Activated CD4-positive, alpha-beta memory T cell treated with anti-CD3 and anti-CD28 coated beads for 36 hours (primary cell): ENCODE measurements at places on chromosomes 1 and 21. TPM values are rescaled to one million over a fixed set of nuclear protein-coding genes. Genes with fewer than 3 reads are reported as not detected.

LAD1 gene
- total RNA-seq: not detected

RGS18 gene
- total RNA-seq: 0.19 TPM

LCE6A gene
- not detected for total RNA-seq

PRAMEF18 gene
- not detected for total RNA-seq

PRELP gene
- not detected for total RNA-seq

MRPL55 gene
- total RNA-seq: 51.1 TPM

CFHR1 gene
- not detected for total RNA-seq

PODN gene
- not detected for total RNA-seq

AGRN gene
- 33.2 TPM for total RNA-seq

KIAA0040 gene
- 34.5 TPM for total RNA-seq

DNA sequence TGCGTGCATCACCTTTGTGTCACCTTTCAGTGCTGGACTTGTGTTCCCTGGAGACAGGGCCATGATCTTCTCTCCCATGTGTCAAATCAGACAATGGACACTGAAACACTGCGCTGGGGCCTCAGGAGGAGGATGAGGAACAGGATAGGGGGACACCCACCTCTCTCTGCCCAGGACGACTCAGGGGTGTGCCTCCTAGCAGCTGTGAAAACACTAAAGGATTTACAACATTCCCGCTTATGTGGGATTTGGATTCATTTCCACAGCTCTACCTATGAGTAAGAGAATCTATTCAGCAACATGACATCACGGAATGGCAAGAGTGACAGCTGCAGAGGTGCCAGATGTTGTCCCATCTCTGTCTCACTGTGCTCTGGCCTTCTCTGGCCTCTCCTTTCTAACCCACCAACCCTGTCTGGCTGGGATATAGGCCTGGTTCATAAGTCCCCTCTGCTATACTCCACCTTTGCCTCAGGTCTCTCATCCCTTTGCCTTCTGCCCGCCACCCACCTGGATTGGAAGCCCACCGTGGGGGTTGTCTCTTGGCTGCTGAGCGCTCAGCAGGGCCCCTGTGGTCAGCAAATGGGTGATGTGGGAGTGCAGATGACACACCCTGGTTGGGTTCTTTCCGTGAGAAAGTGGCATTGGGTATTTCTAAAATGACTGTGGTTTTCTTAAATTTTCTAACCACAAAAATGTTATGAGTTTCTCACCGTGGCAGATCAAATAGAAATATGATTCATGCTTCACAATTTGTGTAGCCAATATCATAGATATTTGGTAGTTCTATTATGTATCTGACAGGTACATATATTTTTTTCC, 47.1 kb upstream of the TLR5 start:
- peak overlapping the region; percentile 59 for H3K27ac ChIP-seq
- H3K36me3 ChIP-seq: no peaks in the 10 kb centered on the region
- peak; percentile 79 for DNase-seq
- H3K4me1 ChIP-seq: peaks cover 23% of the 10 kb centered on the region
- peaks cover 11% of the 10 kb centered on the region for H3K27me3 ChIP-seq

- no peak overlapping the region for H3K27ac ChIP-seq
- peaks cover 6% of the 10 kb centered on the region for H3K27me3 ChIP-seq
- peaks cover 8% of the 10 kb centered on the region for H3K4me1 ChIP-seq
- no peak overlapping the region for H3K4me3 ChIP-seq
Measured at GRCh38 chr21:45309987-45310381, 22.3 kb upstream of the POFUT2 start.

DNA sequence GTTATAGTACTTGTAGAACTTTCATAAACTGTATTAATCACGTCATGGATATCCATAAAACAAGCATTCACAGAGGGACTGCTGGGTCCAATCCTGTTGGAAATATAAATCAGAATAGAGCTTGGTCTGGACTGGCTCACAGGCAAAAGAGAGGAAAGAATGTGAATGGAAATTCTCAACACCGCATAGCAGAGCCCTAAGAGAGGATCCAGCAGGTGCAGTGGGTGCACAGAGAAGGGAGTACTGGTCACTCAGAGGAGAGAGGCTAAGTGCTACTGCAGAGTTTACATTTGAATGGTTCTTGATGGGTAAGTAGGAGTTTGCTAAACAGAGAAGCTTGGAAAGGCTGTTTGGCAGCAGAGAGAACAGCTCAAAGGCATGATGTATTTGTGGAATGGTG, 231.7 kb downstream of the PAPPA2 start:
- no peak overlapping the region for H3K27ac ChIP-seq
- no peaks in the 10 kb centered on the region for H3K27me3 ChIP-seq
- H3K4me1 ChIP-seq: no peaks in the 10 kb centered on the region
- H3K4me3 ChIP-seq: no peak overlapping the region

DNA sequence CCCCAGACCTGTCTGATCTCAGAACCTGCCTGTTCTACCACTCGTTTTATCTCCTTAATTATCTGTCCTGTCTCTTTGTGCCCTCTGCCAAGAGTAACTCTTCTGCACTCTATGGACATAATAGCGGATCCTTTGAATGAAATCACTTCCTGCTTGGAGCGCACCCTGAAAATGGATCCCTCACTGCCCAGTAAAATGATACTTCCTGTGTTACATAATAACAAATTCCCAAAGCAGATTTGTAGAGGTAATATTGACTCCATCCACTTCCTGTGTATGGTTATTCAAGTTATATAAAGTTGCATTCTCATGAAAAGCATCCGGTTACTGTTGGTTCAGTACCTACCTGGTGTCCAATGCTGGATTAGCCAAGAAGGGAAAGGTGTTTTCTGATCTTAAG, 246.0 kb downstream of the TRABD2B start:
- H3K4me1 ChIP-seq: no peaks in the 10 kb centered on the region
- no peaks in the 10 kb centered on the region for H3K36me3 ChIP-seq
- H3K27ac ChIP-seq: no peak overlapping the region
- H3K4me3 ChIP-seq: no peak overlapping the region
- peaks cover 3% of the 10 kb centered on the region for H3K27me3 ChIP-seq
- no peak for DNase-seq

GRCh38 chr1:88302843-88303486, 381.1 kb upstream of the PKN2 start:
- H3K36me3 ChIP-seq: no peaks in the 10 kb centered on the region
- H3K27me3 ChIP-seq: no peaks in the 10 kb centered on the region
- no peaks in the 10 kb centered on the region for H3K4me1 ChIP-seq
- no peak overlapping the region for H3K27ac ChIP-seq
- no peak for DNase-seq

DNA sequence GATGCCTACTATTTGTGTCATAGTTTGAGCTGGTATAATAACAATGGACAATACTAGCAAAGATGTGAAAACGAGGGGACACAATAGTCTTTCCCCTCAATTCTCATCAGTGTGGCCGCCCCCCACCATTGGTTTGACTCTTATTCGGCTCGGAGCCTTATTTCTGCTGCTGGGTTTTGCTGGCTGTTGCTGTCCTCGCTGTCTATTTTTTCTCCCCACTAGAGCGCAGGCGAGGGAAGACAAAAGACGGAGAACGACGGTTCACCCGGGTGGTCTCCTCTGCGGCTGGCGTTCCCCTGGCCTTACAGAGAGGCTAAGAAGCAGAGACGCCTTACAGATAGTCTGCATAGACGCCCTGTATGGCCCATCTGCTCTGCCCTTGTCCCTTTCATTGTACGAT, 19.4 kb downstream of the CLIC6 start:
- no peak overlapping the region for H3K4me3 ChIP-seq
- no peak overlapping the region for H3K27ac ChIP-seq
- peaks cover 37% of the 10 kb centered on the region for H3K27me3 ChIP-seq
- H3K36me3 ChIP-seq: no peaks in the 10 kb centered on the region

- no peak overlapping the region for H3K4me3 ChIP-seq
- peaks cover 4% of the 10 kb centered on the region for H3K27me3 ChIP-seq
- no peaks in the 10 kb centered on the region for H3K4me1 ChIP-seq
Measured at GRCh38 chr1:183302452-183303322, 115.5 kb downstream of the NMNAT2 start.

- H3K4me3 ChIP-seq: peak within 1 kb of the TSS; percentile 92
- peak; percentile 94 for DNase-seq
- no peaks in the 10 kb centered on the region for H3K27me3 ChIP-seq
Measured at GRCh38 chr1:27830621-27831440, at the start of gene PPP1R8. Gene PPP1R8 (plus strand): TSS chr1:27830782. CDS start chr1:27830836, 54 bp downstream.

- no peaks in the 10 kb centered on the region for H3K27me3 ChIP-seq
- H3K4me3 ChIP-seq: no peak overlapping the region
- no peaks in the 10 kb centered on the region for H3K4me1 ChIP-seq
- no peak for DNase-seq
Measured at GRCh38 chr21:27681841-27682240, 715.0 kb upstream of the ADAMTS5 start.

- H3K4me1 ChIP-seq: peaks cover 32% of the 10 kb centered on the region
- no peaks in the 10 kb centered on the region for H3K27me3 ChIP-seq
- H3K27ac ChIP-seq: no peak overlapping the region
Measured at GRCh38 chr1:109807822-109808680, 44.3 kb upstream of the EPS8L3 start.

- DNase-seq: no peak
- H3K4me1 ChIP-seq: peaks cover 19% of the 10 kb centered on the region
- H3K27ac ChIP-seq: no peak overlapping the region
Measured at GRCh38 chr1:201053155-201053860, 29.8 kb upstream of the KIF21B start.

DNA sequence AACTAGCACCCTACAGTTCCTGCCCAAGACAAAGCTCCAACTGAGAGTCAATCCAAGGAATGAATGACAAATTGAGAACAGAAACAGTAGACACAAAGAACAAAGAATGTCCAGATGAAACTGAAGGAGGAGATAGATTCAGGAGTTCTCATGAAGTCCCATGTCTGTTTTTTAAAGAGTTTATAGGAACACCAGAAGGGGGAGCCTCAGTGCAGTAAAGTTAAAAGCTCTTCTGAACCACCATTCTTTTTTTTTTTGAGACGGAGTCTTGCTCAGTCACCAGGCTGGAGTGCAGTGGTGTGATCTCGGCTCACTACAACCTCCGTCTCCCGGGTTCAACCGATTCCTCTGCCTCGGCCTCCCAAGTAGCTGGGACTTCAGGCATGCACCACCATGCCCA, 323.6 kb downstream of the MRPL39 start:
- no peak overlapping the region for H3K27ac ChIP-seq
- H3K4me1 ChIP-seq: no peaks in the 10 kb centered on the region
- peaks cover 5% of the 10 kb centered on the region for H3K27me3 ChIP-seq
- H3K4me3 ChIP-seq: no peak overlapping the region
- no peak for DNase-seq

DNA sequence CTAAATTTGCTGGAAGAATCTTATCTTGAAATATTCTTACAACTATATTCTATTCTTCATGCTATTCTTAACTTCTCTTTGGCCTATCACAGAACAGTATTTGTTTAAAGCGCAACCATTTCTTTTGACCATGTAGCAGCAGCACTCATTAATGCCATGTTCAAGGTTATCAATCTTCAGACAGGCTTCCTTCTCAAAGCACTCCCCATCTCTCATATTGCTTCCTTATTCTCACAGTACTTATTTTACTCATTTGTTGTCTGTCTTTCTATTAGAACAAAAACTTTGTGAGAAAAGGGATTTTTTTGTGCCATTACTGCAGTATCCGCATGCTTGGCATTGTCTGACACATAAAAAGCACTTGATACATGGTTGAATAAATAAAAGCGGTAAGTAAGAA, 89.7 kb downstream of the ATP1B1 start:
- H3K27me3 ChIP-seq: no peaks in the 10 kb centered on the region
- no peak overlapping the region for H3K27ac ChIP-seq
- no peak for DNase-seq
- H3K36me3 ChIP-seq: peaks cover 4% of the 10 kb centered on the region
- no peak overlapping the region for H3K4me3 ChIP-seq

DNA sequence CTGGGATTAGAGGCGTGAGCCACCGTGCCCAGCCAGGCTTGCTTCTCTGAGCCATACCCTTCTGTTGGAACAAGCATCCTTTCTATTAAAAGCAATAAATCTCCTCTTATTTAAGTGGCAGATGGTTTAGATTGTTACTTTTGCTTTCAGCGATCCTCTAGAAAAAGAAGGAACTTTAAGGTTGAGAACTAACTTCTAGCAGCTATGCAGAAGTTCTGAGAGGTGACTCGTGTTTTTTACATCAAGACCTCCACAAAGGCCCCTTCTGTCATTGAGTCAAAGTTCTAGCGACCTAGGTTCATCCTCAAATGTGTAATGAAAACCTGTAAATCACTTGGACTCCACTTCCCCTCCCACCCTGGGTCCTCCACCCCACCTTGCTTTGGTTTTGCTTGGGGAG, 30.8 kb downstream of the PLEKHO1 start:
- H3K4me3 ChIP-seq: no peak overlapping the region
- no peaks in the 10 kb centered on the region for H3K4me1 ChIP-seq

DNA sequence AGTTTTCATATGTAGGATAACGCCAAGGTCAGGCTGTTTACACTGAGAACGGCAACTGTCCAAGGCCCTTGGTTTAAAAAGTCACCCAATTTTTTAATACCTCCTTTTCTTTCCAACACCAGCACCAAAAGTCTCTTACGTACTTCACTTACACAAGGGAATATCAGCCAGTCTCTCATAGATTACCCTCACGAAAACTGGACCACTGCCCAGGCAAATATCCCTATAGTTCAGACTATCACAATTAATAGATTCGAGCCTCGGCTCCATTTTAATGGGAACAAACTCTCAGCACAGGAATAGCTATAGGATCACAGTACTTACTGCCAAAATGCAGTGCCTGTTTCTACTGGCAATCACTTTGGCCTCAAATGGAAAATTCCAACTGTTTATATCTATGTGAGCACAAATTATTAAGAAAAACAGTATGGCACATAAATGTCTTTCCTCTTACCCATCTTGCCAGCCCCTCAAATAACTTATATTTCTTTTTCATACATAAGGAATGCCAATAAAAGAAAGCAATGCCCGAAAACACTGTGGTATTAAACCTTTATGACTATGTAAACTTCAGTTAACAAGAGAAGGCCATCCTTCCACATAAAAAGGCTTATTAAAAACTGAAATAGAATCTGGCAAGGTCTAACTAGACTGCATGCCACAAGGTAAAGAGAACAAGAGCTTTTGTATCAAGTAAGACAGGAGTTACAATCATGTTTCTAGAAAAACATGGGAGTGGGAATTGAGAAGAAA, 97.8 kb downstream of the SLC45A1 start:
- peaks cover 35% of the 10 kb centered on the region for H3K36me3 ChIP-seq
- DNase-seq: no peak
- H3K27me3 ChIP-seq: no peaks in the 10 kb centered on the region
- no peak overlapping the region for H3K4me3 ChIP-seq
- no peak overlapping the region for H3K27ac ChIP-seq

DNA sequence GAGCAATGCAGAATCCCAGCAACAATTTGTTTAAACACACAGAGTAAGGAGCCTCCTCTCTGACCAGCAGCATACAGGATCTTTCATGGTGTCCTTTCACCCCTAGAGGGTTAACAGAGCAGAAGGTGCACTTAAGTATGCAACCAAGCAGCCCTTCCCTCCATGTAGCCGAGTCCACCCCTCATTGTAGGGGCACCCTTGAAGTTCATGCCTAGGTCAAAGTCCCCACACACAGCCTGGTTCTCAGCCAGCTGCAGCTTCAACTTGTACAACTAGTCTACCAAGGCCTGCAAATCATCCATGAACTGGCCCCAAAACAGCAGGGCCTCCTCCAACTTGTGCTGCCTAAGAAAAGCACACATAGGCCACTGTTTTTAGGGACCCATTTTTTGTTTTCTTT, 7.0 kb upstream of the BMP8B start:
- H3K36me3 ChIP-seq: no peaks in the 10 kb centered on the region
- no peak overlapping the region for H3K4me3 ChIP-seq
- H3K27me3 ChIP-seq: no peaks in the 10 kb centered on the region
- no peak overlapping the region for H3K27ac ChIP-seq
- peaks cover 27% of the 10 kb centered on the region for H3K4me1 ChIP-seq
- DNase-seq: no peak

GRCh38 chr1:197917805-197918651, 856 bp downstream of the LHX9 start:
- peak overlapping the region; percentile 53 for H3K4me3 ChIP-seq
- H3K27ac ChIP-seq: no peak overlapping the region
- H3K27me3 ChIP-seq: peaks cover 91% of the 10 kb centered on the region
- DNase-seq: peak; percentile 28
